ENCODE measurements at places on chromosomes 7 and 10.

- no peak for DNase-seq
Measured at GRCh38 chr10:130897815-130898214, 413.7 kb downstream of the TCERG1L start.

DNA sequence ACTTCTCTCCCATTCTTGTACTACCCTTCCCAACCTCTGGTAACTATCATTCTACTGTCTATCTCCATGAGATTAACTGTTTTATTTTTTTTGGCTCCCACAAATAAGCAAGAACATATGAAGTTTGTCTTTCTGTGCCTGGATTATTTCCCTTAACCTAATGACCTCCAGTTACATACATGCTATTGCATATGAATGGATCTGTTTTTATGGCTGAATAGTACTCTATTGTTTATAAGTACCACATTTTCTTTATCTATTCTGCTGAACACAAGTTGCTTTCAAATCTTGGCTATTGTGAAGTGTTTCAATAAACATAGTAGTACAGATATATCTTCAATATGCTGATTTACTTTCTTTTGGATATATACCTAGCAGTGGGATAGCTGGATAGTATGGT lies 376.6 kb upstream of the KCND2 start:
- DNase-seq = no peak

GRCh38 chr10:130461631-130462030 lies 325.4 kb downstream of the GLRX3 start:
- DNase-seq = no peak

DNA sequence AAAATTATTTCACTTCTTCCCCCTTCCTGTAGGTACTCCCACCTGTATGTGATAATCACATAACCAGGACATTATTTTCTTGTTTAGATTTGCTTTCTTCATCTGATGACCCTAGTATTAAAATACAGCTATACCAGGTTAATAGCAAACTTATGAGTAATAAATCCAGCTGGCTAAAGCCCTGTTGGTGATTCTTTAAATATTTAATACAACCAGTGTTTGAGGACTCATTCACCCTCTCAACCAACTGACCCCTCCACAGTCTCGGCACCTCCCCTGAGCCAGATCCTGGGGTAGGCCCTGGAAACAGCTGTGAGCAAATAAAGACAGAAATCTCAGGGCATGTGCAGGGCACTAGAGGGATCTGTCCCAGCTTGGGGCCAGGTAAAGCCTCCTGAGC lies 58.5 kb downstream of the BLNK start:
- no peak for DNase-seq

DNA sequence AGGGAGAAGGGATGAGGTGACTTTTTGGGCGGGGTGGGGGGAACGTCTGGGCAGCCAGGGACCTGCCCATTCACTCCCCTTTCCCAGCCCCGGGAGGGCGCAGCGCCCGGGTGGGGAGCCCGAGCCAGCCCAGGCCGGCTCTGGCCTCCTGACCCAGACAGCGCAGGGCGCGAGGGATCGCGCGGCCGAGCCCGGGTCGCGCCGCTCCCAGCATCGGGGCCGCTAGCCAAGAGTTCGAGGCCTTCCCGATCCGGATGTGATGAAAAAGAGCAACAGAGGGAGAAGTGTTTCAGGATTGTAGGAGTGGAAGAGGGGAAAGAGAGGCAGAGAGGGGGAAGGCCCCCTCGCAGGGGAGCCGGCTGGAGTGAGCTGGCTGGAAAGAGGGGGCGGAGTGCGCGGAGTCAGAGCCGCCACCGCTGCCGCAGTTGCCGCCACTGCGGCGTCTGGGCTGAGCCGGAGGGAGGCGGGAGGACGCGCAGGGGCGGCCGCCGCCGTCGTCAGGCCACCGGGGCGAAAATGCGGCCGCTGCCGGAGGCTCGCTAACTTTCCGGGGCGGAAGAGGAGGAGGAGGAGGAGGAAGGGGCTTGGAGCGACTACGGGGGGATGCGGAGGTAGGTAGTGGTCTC lies at the start of gene MDFIC:
MDFIC (plus strand) TSS at position 69 of the 626 bp plus-strand sequence. CDS start 940 bp downstream, outside the sequence.
- DNase-seq = peak; percentile 72

DNA sequence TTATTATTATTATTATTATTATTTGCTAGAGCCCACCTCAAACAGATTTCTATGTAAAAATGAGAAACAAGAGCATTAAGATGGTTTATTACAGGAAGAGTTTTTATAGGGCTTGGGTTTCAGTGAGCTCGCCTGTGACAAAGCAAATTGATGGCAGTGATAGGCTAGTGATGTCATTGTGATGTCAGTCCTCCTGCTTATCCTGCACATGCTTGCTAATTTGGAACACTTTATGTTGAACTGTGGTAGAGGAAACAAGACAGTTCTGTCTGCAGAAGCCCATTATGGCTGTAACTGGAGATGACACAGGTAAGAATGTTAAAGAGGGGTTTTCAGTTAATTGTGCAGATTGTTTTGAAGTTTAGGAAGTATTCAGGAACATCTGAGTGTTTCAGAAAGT lies 68.3 kb downstream of the CREM start:
- no peak for DNase-seq

GRCh38 chr7:24808518-24808917 lies 51.3 kb upstream of the GSDME start:
- no peak for DNase-seq

Data from sigmoid colon (tissue), 7 donors.